ENCODE measurements at places on chromosomes 3 and 15.
A peak's percentile ranks its signal among the peaks of the same experiment; 100 is the strongest.

- DNase-seq = peak; percentile 11
These were observed 33.0 kb upstream of the SV2B start for GRCh38 chr15:91067036-91067435.

DNA sequence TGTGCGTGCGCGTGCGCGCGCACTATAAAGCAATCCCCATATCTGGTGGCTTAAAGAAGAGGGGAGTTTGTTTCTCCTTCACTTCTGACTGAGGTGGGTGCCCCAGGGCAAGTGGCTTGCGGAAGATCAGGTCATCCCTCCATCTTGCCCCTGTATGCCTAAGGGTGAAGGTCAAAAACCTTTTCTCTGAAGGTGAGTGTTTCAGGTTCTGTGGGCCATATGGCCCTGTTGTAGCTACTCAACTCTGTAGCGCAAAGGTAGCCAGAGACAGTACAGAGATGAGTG is 5.5 kb downstream of the ABTB1 start:
- DNase-seq = no peak

DNA sequence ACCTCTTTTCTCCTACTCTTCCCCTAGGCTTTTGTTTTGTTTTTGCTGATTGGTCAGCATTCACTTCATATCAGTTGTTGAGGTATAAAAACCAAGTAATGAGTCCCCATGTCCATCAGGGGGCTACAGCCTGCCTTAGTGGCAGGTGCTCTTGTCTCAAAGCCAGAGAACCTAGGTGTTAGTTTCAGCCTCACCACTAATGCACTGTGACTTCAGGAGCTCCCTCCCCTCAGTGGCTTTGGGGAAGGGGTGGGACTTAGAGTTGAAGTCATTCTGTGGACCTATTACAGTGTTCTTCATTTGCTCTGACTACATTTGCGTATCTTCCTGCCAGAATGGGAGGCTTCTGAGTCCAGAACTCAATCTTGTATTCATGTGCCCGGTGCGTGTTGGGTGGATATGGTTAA is 41.6 kb downstream of the NR2C2 start:
- DNase-seq = no peak

DNA sequence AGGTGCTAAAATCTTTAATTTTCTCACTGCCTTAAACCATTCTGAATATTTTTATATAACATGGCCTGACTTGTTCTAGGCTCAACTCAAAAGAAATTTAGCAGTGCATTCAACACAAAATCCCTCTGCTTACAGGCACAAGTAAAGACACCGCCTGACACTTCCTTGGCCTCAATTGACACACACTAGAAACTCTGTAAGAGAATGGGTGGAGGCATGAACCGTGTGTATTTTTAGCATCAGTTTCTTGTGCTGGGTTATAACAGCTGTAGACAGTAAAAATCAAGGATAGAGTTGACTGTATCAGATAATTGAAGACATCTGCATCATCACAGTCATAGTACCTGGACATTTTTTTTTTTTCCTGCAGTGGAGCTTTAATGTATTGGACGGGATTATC is 54.3 kb downstream of the SLC9A9 start:
- DNase-seq = no peak

DNA sequence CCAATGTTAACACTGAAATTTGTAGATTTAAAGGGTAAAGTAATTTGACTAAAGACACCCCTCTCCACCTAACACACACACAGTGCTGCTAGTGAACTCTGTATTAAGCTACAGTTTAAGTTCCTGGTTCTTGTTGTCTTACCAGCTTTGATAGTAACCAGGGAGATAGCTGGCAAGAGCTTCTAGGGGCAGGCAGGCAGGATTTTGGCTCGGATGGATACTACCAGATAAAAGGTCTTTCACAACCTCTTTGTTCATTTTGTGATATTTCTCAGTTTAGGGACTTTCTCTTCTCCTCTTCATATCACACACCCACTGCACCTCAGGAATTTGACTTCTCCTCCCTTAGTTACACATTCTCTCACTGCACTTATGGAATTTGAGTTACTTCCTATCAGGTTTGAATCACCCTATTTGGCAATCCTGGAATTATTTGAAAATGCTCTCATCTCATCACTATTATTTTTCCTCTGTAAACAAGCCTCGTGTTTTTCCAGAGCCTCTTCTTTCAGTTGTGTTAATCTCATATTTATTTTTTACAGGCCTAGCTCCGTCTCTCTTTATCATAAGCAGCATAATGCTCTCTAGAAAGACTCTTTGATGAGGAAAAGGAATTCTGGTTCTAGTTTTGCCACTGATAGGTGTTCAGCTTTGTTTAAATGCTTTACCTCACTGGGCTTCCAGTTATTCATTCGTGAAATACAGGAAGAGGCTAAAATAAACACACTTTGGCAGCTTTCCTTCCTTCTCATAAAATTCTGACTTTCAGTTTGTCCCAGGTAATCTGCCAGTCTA is 23.0 kb upstream of the CLDN1 start:
- peak; percentile 92 for DNase-seq

DNA sequence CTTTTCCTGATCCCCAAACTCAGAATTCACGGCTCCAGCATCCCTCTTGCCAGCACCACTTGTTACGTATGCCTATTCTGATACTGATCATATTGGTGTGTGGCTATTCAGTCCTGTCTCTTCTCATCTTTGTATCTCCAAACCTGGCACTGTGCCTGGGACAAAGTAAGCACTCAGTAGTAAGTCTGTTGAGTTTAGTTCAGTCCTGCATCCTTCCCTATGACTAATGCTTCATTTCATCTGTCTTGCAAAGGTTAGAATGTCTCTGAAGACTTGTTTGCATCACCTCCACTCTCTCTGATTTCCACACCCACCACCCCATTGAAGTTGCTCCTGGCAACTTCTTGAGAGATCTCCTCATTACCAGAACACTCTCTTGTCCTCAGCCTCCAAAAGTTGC is 80.3 kb downstream of the HMG20A start:
- no peak for DNase-seq

DNA sequence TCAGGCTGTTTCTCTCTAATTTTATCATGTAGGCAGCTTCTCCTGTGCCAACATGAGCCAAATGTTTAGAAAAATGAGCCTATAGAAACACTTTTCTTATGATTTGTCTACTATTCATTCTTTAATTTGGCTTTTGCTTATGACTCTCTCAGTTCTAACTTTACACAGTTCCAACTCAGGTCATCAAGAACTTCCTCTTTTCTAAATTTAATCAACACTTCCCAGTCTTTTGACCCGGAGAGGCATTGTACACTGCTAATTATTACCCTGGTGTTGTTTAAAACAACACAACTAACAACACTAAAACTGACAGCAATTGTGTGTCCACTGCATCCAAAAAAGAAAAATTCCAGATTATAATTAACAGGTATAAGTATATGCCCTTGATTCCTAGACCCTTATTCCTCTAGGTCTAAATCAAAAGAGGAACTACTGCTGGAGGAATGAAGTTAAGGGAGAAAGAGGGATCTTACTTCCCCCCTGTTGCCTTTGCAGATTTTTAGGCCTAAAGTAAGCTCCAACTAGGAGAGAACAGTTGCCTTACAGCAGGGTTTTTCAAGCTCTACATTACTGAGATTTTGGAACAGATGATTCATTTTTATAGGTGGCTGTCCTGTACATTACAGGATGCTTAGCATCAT is 332.2 kb upstream of the GOLIM4 start:
- no peak for DNase-seq

DNA sequence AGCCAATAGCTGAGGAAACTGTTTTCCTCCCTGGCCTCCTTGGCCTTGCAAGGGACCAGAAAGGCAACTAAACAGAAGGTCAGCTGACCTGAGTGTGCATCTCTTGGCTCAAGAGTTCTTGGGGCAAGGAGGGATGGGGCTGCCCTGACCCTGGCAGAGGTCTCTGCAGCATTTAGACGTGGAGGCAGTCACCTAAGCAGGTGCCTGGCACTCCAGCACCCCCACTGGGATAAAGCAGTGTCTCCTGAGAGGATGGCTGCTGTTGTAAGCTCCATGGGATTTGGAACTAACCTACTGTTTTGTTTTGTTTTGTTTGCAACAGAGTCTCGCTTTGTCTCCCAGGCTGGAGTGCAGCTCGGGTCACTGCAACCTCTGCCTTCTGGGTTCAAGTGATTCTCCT is 185.2 kb downstream of the TBC1D2B start:
- no peak for DNase-seq

- DNase-seq = no peak
These were observed 360.2 kb downstream of the ZNF385D start for GRCh38 chr3:21390856-21391255.

DNA sequence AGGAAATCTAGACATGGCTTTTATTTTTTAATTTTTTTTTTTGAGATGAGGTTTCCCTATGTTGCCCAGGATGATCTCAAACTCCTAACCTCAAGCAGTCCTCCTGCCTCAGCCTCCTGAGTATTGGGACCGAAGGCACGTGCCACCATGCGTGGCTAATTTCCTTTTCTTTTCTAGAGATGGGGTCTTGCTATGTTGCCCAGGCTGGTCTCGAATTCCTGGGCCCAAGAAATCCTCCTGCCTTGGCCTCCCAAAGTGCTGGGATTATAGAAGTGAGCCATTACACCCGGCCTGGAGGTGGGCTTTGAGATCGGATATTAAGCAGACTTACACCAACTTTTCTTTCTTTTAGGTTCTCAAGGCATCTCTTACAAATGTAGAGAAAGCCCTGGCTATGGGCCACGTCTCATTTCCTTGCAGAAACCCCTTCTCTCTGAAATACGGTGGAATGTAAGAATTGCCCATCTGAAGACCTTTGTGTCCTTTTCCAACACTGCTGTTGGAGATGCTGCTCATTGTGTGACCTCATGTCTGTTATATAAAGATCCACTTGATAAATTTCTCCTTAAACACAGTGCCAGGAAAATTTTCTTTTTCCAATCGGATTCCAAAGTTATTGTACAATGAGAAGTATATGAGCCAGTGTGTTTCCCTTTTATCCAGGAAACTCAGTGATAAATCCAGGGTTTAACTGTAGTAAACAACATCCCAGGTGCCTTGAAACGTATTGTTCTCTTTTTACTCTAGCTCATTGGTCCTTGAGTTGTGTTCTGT is 36.8 kb upstream of the CFAP161 start:
- DNase-seq = no peak

GRCh38 chr15:96177279-96177678 is 153.2 kb upstream of the NR2F2 start:
- DNase-seq = no peak

DNA sequence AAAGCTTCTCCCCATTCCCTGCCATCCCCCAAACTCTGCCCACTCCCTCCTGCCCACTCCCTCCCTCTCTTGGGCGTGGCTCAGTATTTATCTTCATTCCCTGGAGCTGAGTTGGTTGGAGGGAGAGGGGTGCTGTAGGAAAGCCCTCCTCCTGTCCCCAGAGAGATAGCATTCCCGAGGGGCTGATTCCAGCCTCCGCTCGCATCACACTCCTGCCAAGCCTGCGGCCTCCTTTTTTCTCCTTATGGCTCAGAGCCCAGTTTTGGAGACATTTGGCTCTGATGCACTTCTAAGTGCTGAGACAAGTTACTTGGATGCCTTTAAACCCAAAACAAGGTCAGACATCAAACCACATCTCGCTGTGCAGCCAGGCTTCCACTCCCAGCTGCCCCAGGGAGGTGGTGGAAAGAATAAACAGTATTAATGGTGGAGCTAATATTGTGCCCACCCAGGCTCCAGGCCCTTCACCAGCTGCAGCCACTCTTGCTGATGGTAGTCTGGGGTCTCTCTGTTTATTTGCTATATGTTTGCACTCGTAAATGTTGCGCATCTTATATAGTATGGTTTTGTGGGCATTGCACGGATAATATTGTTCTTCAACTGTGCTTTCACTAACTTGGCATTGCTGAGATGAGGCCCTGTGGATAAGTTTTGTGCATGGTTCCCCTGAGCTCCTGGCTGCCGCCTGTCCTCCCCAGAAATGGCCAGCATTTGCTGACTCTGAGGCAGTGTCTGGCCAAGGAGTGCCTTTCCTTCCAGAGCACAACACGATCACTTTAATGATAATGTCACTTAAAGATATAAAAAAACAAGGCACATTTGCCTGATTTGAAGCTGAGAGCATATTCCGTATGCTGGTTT is 157.2 kb downstream of the LRRC28 start:
- DNase-seq = peak; percentile 70

Measured in A172 (cell line).